Fibroblast of upper back skin (primary cell): ENCODE measurements at places on chromosomes 5 and 9.

DNA sequence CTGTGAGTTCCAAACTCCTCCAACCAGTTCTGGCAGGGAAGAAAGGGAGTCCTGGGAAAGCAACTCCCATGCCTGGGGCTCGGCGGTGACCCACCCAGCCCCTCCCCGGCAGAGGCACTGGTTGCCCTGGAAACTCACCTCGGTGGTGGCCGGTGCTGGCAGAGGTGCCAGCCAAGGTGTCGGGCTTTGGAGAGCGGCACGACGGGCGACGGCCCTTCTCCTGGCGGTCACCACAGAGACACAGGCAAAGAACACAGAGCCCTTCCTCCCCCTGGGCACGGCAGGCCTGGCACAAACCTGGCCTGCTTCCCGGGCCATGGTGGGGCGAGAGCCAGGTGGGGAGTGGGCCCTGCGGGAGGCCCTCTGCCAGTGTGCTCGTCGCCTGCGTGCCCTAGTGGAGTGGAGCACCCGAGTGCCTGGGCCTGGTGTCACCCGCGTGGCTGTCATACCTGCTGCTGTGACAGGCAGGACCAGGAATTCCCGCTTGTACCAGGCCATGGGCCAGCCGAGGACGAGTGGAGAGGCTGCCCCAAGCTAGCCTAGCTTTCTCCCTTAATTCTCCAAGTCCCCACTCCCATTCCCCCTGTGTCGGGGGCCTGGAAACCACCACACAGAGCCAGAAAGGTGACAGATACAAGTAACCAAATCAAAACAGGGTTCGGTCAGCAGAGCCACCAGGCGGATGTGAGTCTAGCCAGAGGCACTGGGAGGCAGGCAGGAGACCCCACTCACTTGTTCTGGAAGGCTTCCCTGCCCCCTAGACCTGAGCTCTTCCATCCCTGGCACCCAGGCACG, 8.2 kb upstream of the RALGDS start:
- DNase-seq: no peak

DNA sequence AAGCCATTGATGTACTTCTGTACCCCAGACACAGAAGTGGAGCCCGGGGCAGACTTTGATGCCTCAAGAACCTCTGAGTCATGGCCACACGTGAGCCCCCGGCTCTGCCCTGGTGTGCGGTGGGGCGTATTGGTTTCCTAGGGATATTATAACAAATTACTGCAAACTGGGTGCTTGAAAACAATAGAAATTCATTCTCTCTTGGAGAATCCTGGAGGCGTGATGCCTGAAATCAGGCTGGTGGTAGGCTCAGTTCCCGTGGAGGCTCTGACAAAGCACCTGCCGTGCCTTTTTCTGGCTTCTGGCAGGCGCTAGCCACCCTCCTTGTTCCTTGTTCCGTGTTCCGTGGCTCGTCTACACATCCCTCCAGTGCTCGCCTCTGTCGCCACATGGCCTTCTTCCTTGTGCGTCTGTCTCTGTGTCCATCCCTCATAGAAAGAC, 24.2 kb downstream of the NEK6 start:
- no peak for DNase-seq

GRCh38 chr5:86979811-86980411, 287.8 kb upstream of the RASA1 start:
- peak; percentile 76 for DNase-seq

DNA sequence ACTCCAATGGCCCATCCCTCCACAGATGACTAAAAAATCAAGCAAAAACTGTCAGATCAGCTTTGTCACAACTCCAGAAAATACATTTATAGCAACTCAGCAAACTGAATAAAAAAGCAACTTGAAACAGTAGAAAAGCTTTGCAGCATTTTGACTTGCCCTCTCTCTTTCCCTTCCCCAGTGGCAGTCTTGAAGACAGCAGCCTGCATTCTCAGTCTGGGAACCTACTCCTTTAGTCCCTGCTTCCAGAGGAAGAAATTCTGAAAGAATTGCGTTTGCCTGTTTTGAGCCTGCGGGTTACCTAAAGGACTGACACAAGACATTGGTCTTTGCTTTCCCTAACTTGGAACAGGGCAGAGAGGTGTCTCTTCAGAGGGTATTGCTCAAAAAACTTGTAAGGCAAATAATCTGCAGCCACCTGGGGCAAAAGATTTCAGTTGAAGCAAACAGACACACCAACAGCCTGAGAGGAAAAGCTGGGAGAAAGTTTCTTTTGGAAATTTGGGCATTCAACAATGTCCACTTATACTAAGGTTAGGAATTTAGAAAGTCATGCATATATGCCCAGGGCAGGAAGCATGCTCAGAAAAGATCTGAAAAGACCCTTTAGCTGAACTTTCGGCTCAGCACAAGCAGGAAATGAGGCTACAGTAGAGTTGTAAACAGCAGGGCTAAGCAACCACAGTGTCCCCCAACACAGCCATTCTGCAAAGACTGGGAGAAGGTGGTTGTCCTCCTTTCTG, 15.2 kb upstream of the SLC35D2 start:
- no peak for DNase-seq
